ENCODE measurements at places on chromosomes 11 and 22.
A peak's percentile ranks its signal among the peaks of the same experiment; 100 is the strongest.

DNA sequence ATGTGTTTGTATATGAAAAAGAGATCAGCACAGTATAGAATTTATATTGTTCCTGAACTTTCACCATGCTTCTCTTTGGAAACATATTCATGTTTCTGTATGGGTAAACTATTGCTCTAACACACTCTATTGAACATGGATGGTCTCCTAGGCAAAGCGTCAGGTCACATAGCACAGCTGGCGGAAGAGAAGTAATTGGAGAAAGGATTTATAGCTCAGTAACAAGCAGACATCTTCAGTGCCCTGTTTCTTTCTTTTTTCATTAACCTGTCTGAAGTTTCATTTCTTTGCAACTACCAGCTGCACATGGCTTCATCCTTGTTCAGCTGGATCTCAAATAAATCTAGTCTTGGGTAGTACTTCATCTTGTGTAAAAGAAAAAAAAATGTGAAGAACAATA, 84.4 kb upstream of the TRPC6 start:
- DNase-seq = no peak

DNA sequence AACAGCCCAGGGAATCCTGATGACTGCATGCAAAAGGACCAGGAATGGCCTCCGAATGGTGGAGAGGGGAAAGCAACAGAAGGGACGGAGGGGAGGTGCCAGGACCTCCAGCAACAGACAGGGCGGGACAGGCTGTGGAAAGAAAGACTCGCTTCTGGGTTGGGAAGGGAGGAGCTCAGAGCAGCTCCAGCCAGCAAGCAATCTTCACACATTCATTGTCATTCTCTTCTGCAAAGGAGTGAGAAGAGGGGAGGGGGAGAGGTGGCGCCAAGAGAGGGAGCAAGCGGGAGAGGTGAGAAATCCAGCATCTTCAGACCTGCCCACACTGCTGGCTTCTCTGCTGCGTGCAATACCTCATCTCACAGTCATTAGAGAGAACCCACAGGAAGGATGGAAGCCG, 509.0 kb downstream of the BUD13 start:
- DNase-seq = no peak

DNA sequence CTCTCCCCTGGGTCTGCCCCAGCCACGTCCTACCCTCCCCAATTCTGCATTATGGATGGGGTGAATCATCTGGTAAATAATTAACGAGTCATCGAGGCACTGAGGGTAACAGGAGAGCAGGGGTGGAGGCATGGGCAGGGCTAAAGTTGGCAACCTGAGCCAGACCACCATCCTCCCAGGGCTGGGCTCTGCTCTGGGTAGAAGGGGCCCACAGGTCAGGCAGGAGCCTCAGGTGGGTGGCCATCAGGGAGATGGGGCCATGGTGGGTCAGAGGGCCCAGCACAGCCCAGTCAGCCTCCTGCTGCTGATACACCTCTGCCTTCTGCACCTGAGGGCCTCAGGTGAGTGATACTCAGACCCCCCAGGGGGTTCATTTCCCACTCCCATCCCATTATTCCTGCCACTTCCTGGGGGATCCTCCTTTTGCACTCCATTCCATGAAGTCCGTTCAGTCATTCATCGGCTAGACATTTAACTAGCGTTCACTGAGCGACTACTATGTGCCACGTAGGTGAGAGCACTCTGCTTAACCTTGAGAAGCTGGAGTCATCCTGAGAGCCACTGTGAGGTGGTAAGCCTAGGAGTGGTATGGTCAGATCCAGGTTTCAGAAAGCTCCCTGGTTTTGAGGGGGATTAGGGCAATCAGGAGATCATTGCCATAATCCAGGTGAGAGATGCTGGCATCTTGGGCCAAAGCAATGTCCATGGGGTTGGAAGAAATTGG, at the start of gene VSIG10L2:
Gene VSIG10L2 (plus strand): TSS at position 248 of the 724 bp plus-strand sequence. CDS start 12 bp downstream, at position 260.
- no peak for DNase-seq

DNA sequence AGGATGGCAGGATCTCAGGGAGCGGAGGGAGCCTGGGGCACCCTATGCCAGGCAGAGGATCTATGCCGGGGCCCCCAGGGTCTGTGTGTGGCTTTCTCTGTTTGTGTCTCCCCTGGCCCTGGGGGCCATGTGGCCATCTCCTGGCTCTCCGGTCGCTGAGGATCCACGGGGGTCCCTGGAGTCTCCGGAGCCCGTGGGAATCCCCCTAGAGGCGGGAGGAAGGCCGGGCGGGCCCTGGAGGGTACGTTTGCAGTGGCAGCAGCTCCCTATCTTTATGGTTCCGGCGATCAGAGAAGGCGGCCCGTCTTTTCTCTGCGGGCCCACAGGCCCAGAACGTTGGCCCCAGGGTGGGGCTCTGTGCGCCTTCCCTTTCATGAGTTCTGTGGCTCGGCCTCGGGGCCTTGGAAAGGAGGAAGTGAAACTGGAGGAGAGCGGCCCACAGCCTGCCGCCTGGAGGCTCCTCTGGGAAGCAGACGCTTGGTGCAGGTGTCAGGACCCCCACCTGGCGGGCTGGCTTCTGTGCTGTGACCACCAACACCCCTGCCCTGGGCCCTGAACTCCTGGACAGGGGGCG, 82.1 kb downstream of the KCNQ1 start:
- no peak for DNase-seq

DNA sequence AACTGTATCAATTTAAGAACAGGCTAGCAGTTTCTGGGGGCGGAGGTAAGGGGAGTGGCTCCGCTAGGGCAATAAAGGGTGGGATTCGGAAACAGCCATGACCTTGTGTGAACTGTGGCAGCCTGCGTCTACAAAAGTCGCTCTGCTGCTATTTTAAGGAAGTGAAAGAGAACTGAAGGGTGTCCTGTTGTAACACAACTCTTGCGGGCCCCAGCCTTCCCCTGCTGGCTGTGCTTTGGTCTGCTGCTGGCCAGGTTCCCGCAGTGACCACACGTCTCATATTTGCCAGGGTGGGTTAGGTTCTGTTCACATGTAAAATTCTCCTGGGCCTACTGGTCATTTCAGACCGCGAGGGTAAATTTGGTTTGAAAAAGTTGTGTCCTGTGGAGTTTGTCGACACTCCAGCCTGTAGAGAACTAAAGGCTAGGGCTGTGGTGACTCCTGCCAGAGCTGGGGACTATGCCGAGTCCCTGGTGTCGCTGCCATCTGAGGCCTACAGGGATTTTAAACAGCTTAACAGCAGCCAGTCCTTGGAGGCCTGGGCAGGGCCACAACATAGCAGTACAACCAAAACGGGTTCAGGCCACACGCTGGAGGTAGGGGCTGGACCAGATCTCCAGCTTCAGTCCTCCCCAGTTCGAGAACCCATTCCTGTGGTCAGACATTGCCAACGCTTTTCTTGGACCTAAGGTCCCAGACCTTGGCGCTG, 1.1 kb upstream of the PPFIBP2 start:
- no peak for DNase-seq

DNA sequence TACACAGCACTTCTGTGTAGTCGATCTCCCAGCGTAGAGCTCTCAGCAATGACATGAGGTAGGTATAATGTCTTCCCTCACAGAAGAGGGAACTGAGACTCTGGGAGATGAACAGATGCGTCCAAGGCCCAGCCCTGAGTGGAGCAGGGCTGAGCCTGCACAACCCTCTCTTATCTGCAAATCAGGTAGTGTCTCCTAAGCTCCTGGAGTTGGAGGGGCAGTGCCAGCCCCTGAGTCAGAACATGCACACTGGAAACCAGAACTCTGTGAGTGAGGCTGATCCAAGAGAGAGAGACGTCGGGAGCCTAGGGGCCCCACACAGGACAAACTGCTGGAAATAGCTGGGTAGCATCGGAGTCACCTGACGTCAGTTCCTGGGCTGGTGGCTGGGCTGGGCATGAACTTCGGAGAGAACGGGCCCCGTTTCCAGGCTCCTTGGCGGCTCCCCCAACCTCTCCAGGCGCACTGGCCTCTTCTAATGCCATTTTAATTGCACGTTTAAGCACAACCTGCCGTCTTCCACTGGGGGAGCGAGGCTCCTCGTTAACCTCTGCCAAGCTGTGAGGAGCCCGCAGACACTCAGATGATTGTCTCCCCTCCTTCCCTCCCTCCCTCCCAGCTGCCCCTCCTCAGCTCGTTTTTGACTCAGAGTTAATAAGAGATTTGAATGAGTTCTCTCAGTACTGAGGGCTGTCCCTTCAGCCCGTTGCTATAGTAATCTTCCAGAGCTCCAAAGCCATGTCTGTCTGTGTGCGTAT, 191.2 kb upstream of the TBCEL start:
- no peak for DNase-seq

DNA sequence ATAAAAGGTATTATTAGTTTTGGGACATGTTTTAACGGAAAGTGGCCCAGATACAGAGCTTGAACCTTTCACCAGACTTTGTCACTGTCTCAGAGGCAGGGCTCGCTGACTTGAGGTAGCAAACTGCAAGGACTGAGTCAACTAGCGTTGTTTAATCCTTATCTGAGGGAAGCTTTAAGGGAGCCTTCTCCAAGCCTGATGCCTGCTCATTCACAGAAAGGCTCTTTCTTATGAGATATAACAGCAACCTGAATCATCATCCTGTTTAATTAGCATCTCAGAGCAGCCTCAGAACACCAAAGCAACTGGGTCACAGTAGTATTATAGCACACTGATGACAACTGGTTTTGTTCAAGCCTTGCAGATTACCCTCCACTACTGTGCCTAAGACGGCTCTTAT, 54.2 kb upstream of the CYP2D6 start:
- DNase-seq = no peak

DNA sequence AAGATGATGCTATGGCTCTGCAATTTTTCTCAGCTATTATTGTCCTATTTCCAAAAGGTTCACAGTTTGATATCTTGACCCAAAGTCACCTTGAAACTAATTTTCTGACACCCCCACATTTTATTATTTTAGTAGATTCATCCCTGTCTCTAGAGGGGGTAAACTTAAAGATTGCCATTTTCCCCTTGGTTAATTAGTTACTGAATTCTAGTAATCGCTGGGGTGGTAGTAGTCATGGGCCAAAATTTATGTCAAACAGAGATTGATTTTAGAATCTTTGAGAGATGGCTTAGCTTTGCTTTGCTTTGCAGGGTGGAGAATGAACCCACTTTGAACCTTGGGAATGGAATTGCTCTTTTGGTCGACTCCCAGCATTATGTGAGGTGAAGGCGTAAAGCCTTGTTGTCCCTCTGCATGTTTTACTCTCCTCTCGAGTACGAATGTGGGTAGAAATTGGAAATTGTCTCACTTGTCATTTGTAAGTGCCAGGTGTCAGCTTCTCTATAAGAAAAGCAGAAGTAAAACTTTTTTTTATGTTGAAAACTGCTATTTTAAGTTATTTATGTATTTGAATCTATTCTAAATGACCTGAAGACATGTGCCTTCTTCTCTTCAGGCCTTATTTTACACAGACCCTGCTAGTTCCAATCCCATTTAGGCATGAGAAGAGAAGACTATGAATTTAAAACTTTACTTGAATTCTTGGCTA, 42.4 kb upstream of the RCE1 start:
- no peak for DNase-seq

DNA sequence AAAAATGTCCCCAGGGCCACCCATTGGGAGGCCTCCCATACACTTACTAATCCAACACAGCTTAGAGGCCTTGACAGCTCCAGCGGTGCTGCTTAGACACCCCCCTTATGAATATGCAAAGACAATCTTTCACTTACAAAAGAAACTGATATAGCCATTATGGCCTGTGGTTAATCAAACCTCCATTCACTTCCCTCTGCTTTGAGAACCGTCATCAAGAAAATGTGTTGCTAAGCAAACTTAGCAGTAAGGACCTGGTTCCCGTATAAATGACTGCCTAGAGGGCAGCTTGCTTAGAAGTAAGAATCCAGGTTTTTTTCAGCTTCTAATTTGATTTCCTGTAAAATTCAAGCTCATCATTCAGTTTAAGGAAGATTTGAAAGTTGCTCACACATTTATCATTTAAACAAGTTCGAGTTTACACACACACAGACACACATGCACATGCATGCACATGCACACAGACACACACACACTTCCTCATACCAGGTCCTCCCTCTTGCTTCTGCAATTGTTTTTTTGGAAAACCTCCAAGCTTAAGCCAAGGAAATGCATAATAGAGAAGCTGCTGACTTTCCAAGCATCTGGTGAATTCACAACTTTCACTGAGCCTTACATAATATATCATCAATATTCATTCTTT, 137.7 kb upstream of the BLID start:
- no peak for DNase-seq

GRCh38 chr11:68008381-68009337, 1.5 kb upstream of the ALDH3B1 start:
- DNase-seq = peak; percentile 62

- DNase-seq = no peak
Observed at GRCh38 chr11:61153593-61154095, 7.6 kb downstream of the VPS37C start.

- no peak for DNase-seq
Observed at GRCh38 chr11:70853068-70853769, 399.2 kb downstream of the SHANK2 start.

DNA sequence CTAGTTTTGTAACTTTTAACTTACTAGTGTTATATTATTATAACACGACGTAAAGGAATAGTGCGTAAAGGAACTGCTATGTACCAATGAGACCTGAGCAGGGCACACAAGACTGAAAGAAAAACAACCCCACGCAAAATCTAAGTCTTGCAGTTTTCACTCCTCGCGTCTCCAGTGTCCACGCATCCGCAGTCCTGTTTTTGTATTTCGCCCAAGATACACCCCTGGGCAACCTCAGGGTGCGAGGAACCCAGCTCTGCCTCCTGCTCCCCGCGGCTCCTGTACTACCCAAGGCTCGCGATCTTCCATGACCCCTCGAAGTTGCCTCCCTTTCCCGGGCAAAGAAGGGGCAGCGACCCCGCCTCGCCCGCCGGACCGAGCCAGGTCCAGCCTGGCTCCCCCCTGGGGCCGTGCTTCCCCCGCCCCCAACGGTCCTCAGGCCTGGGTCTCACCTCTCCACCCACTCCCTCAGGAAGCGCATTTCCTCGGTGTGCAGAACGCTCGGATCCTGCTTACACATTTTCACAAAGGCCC, 393 bp downstream of the ST13 start:
- DNase-seq = no peak

- no peak for DNase-seq
Observed at GRCh38 chr22:39080052-39080762, 3.1 kb downstream of the APOBEC3G start.

- no peak for DNase-seq
Observed at GRCh38 chr11:31509051-31509428, 382 bp downstream of the IMMP1L start.

DNA sequence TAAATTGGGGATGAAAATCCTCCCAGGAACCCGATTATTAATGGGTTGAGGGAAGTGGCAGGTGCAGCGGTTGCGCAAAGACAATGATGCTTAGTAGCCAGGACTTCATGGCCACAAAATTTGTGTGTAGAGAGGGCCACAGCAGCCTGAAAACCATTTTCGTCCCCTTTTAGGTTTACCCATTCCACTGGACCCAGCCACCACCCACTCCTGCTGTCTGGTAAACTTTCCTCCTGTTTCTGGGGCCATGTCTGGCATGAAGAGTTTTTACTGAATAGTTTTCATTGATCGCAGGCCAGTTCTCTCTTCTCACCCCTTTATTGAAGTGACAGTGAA, 69.5 kb upstream of the SYT13 start:
- no peak for DNase-seq

GRCh38 chr11:120923866-120924508, 99.9 kb upstream of the TBCEL start:
- DNase-seq = no peak

GRCh38 chr11:106937111-106937510, 81.2 kb downstream of the GUCY1A2 start:
- no peak for DNase-seq
